ENCODE measurements at places on chromosomes 3 and 15.

DNA sequence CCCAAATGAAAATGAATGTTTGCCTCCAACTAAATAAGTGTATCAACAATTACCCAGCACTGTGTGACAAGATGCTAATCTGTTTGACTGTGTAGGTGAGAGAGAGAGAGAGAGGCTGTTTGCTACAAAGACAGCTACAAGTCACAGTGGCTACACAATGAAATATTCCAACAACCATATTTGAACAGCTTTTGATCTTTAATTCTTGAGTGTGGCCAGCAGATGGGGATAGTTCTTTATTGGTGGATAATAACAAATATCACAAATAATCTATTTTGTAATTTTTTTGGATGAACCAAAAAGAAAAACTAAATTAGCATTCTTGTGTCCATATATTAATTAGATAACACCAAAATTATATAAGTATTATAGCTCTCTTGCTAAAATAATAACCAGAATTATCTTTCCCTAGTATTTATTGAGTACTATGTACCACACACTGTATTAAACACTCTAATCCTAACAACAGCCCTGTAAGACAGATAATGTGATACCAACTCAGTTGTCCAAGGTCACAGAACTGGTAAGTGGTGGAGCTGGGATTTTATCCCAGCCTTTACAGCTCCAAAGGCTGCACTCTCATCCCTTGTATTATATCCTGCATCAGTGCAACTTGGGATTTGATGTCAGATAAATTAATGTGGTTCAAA lies 61.9 kb upstream of the C3orf80 start:
- no peak for DNase-seq

GRCh38 chr3:45571969-45572368 lies 22.6 kb upstream of the LIMD1 start:
- peak; percentile 70 for DNase-seq

- DNase-seq, result no peak
Measured at GRCh38 chr3:39056151-39056550, 4.3 kb downstream of the WDR48 start.

GRCh38 chr15:101010781-101011180 lies 91.6 kb downstream of the LRRK1 start:
- DNase-seq, result peak; percentile 57

DNA sequence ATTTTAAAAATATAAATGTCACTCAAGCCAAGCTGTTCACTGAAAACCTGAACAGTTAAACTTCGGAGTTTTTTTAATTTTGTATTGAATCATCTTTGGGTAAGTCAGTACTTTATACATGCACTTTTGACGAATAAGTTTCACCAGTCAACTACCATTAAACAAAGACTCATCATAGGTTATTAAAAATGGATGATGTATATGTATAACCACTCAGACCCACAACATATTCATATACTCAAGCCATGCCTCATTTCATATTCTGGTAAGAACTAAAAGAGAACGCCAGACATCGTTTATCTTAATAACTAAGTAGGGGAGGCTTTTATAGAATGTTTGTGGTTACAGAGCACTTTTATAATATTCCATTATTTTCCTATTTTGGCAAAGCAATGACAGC lies 18.3 kb downstream of the MSL2 start:
- DNase-seq, result no peak

DNA sequence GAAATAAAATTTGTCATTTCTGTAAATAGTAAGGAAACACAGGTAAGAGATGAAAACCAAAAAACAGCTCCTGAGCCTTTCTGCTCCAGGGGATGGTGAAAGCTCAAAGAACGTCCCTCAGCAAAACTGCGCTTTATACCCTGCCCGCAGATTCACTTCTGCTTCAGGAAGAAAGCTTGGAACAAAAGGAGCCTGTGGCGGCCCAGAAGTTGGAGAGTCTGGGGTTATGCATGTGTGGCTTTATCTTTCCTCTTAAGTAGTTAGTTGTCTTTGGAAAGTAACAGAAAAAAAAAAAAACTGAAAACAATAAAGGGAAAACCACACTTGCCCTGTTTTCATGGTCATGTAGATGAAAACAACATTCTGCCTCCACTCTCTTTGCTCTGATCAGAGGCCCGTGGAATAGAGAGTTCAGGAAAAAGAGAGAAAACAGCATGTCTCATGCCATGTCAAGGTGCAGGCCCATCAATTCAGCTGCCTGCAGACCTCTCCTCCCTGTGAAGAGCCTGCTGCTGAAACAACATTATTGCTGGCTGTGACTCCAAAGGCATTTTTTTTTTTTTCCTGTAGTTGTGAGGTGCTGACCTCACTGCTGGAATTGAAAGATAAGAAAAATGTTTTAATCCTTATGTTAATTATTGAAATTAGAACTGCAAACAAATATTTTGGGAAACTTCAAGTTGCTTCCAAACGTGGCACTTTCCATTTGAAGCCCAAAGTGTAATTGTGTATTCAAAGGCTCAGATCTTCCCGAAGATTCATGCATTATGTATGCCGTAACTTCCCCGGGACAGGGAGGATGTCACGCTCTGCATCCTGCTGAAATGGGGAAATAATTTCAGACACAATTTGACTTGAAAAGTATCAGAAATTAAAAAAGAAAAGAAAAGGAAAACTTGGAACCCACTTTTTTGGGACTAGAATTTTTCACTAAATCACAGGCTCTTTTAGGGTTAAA lies 108.4 kb upstream of the ZNF385D start:
- DNase-seq, result no peak

DNA sequence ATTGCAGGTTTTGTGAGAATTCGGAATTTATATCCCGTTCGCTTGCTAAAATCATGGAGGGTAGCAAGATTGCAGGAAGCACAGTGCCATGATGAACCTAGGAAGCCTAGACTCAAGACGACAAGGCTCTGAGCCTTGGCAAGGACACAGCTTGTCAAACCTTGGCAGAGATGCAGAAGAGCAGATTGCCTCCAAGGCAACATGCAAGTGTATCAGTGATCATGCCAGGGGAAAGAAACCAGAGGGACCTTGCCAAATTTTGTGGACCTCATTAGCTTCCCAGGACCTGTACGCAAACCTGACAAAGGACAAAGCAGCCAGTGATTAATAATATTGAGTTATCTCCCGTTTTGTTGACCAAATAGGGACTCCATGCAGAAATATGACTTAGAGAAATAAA lies 159.7 kb downstream of the GOLIM4 start:
- DNase-seq, result no peak

DNA sequence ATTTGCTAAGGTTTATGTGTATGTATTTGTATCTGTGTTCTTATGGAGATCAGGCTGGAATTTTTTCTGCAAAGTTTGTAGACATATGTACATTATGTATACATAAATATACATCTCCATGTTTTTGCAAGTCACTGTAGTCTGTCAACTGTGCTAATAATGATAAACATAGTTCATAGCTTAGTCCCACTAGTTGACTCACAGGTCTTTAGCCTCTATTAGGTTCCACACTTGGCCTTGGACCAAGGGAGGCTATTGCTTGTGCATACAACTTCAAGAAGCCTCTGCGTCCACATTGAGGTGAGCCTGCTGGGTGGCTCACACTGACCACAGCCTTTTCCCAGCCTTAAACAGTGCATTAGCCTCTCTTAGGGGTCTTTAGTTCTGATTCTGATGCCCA lies 243.8 kb upstream of the PEX5L start:
- no peak for DNase-seq

GRCh38 chr15:37995461-37996347 lies 61.3 kb downstream of the TMCO5A start:
- DNase-seq, result no peak

- DNase-seq, result peak; percentile 42
Measured at GRCh38 chr3:126121632-126122031, 37.7 kb upstream of the SLC41A3 start.

GRCh38 chr3:98890181-98890835 lies 11.2 kb downstream of the DCBLD2 start:
- no peak for DNase-seq

- DNase-seq, result peak; percentile 69
Measured at GRCh38 chr3:65854606-65855304, 184.0 kb downstream of the MAGI1 start.

- DNase-seq, result peak; percentile 81
Measured at GRCh38 chr3:55690726-55691125, 203.6 kb upstream of the WNT5A start.

DNA sequence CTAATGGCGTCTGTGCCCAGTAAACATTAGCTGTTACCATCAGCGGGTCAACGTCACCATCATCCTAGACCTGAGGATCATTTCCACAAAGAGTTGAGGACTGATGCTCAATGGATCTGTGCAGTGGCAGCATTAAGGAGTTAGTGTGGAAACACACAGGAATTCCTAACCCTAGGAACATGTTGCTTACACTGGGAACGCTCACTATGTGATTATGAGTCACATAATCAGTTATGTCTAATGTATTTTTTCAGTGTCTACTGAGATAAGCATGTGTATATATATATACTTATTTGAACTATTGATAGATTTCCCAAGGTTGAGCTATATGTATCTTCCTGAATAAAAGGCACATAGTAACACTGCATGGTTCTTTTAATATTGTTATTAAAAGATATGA lies 19.0 kb downstream of the ARNT2 start:
- DNase-seq, result no peak

- DNase-seq, result peak; percentile 58
Measured at GRCh38 chr15:91872356-91873137, 19.0 kb downstream of the SLCO3A1 start.

DNA sequence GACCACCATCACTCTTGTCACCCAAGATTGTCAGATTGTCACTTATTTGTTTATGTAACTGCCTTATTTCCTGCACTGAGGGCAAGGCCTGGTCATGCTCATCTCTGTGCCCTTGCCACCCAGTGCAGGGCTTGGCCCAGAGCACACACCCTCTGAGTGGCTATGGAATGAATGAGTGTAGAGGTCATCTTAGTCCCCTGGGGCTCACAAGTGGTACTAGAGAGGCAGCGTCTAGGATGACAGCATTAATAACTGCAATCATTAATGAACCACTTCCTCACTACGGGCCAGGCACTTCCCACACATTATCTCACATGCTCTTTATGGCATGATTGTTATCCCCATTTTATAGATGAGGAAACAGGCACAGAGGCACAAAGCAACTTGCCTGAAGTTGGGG lies 117.0 kb downstream of the SMAD6 start:
- DNase-seq, result no peak

DNA sequence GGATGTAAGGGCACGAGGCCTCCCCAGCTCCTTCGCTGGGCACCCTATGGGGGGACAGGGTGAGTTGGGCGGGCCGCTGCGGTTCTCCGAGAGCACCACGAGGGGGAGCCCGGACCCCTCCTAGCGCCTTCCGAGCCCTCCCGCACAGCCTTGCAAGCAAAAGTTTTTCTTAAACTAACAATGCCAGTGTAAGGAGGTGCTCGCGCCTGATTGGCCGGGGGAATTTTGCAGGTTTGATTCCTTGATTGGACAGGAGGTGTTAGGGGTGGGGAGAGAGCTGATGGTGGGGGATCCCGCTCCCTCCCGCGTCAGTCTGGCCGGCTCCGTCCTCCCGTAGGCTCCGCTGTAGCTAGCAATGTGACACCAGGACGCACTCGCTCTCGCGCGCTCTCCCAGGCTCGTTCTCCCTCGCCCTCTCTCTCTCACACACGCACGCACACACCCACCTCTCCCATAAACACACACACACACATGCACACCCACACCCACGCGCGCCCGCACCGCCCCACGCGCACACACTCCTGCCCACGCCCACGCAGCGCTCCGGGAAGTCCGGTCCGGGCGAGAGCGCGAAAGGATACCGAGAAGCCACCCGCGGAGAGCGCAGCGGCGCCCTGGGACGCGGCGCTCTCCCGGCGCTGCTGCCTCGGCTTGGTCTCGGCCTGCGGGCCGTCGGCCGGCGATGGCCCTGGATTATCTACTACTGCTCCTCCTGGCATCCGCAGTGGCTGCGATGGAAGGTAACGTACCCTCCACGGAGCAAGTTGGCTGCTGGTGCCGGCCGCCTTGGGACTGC lies at the start of gene EPHB1:
Gene EPHB1 (plus strand): TSS at position 311 of the 796 bp plus-strand sequence.
- peak; percentile 99 for DNase-seq

- no peak for DNase-seq
Measured at GRCh38 chr15:29600262-29600661, 222.0 kb downstream of the TJP1 start.

- peak; percentile 74 for DNase-seq
Measured at GRCh38 chr3:136984837-136985236, 27.1 kb downstream of the IL20RB start.

GRCh38 chr3:179613807-179614206 lies 9.2 kb downstream of the NDUFB5 start:
- DNase-seq, result no peak

- DNase-seq, result no peak
Measured at GRCh38 chr3:133361435-133361834, 38.4 kb upstream of the BFSP2 start.

DNA sequence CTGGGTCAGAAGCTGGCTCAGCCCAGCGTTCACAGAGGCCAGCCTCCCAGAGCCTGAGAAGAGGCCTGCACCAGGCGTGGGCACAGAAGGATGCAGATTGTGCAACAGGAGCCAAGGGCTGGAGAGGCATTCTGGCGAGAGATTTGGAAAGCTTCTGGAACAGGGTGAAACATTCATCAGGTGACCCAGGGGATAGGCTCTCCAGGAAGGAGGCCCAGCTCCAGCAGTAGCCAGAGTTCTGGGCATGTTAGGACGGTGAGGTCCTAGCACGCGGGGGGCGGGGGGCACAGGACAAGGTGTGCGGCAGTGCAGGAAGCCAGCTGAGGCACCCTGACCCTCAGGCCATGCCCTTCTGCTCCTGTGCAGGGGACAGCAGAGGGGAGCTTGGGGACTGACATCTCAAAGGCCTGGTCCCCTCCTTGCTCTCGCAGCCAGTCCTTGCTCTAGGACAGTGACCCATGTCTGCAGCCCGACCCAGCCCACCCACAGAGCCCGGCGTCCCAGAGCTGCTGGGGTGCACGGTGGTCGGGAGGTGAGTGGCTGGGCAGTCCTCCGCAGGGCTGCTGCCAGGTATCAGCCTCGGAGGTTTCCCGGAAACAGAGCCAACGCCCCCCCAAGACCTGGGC lies 111.7 kb upstream of the KLF13 start:
- DNase-seq, result no peak

GRCh38 chr3:44960387-44961026 lies 15.5 kb downstream of the ZDHHC3 start:
- no peak for DNase-seq

GRCh38 chr3:56799251-56799882 lies 2.4 kb downstream of the ARHGEF3 start:
- peak; percentile 31 for DNase-seq

DNA sequence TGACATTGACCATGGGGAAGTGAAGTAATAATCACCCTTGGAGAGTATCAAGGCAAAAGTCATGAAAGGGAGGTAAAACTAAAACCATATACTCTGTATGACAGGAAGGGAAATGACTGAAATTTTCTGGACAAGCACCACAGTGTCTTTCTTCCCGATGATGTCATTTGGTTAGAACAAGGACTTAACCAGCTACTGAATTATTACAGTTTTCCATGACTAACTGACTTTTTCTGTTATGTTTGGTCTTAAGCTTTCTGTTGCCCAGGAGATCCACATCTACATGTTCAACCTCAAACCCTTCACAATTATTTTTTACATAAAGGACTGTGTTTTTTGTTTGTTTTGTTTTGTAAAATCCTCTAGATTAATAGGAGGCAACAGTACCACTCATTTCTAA lies 191.9 kb upstream of the IL12A start:
- no peak for DNase-seq

- no peak for DNase-seq
Measured at GRCh38 chr3:131549340-131549739, 46.6 kb upstream of the MRPL3 start.

- peak; percentile 44 for DNase-seq
Measured at GRCh38 chr3:195039180-195039843, 231.6 kb downstream of the XXYLT1 start.
